ENCODE measurements at places on chromosomes 11 and 22.

GRCh38 chr22:23199159-23199558 is 18.9 kb downstream of the BCR start:
- DNase-seq: no peak

GRCh38 chr11:56457076-56457475 is 16.1 kb downstream of the OR5M3 start:
- DNase-seq: no peak

- no peak for DNase-seq
These were observed 32.1 kb upstream of the GNB1L start for GRCh38 chr22:19886605-19887255.

DNA sequence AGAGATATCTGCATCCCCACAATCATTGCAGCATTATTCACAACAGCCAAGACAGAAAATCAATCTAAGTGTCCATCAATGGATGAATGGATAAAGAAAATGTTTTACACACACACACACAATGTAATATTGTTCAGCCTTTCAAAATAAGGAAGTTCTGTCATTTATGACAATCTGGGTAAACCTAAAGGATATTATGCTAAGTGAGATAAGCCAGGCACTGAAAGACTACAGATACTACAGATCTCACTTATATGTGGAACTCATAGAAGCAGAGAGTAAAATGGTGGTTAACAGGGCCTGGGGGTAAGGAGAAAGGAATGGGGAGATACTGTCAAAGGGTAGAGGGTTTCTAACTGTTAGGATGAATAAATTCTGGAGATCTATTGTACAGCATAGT is 36.0 kb upstream of the EED start:
- DNase-seq: no peak

GRCh38 chr22:44195189-44195871 is 14.6 kb downstream of the PARVG start:
- peak; percentile 23 for DNase-seq

Data from MM.1S (cell line).